ENCODE measurements at places on chromosomes 7 and 10.

DNA sequence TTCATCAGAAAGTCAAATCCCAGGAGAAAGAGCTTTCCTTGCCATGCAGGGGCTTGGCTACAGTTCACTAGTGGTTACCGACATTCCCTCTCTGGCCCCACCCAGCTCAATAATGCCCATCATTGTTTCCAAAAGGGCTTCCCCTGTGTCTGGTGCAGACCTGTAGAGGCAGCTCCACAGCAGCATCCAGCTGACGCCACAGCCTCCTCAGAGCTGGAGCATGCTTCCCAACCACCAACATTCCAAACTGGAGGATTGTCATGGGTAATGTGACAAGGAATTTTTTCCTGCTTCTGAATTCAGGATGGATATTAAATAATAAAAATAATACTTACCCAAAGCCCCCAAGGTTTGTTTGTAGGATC, 77.4 kb downstream of the ZNF365 start:
- no peak for DNase-seq

DNA sequence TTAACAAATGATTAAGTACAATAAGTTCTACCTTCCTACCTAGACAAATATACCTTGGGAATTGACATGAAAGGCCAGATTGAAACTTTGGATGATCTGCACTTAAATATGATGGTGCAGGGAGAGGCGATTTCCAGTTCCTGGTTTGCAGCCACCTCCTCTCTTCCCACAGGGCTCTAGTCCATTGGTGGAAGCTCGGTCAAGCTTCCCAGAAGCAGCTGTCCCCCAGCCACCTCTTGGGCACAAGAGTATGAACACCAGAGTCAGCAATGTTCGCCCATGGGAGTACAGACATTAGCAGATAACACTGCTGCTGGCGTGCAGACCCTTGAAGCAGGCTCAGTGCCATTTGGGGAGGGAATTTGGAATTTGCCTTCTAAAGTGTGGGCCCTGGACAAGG, 1.5 kb upstream of the CPVL start:
- DNase-seq = no peak

DNA sequence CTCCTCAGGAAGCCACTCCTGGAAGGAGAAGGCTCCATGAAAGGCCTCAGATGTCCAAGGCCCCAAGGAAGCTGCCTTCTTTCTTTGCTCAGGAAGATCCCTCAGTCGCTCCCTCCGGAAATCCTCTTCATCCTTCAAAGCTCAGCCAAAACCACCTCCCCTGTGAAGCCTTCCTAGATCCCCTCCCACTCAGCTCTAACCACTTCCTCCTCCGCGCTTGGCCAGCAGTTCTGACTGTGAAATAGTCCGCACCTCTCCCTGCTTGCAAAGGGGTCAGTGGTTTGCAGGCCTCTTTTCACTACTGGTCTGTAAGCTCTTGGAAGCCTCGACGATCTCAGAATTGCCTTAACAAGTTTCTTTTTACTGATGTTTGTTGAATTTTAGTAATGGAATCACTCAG, 23.9 kb downstream of the PYROXD2 start:
- DNase-seq = no peak

- no peak for DNase-seq
These were observed 19.9 kb downstream of the STMP1 start for GRCh38 chr7:135682191-135682590.

All from AG08395 (cell line).